Fibroblast of villous mesenchyme (primary cell): ENCODE measurements at places on chromosomes 13 and 19.

GRCh38 chr13:67226696-67227095, 3.4 kb downstream of the PCDH9 start:
- no peak for DNase-seq

DNA sequence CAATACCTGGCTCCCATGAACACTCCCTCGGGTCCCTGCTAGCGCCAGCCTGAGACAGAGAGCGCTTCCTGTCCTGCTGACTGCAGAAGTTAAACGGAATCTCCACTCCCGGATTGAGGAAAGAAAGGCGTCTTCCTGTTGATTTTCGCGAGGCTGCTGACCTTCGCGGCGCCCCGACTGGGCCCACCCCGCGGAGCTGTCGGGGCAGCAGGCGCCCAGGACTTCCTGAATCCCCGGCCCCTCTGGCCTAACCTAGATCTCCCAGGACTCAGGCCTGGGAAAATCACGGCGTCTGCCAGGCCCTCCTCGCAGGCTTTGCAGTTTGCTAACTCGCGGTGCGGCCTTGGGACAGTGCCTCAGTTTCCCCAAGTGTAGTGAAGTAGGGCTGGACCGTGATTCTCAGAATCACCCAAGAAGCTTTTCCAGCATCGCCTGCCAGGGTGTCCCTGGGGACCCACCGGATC, 108.8 kb downstream of the KCTD15 start:
- no peak for DNase-seq

GRCh38 chr13:113584870-113585671, 518 bp downstream of the TFDP1 start:
- peak; percentile 22 for DNase-seq

- DNase-seq: no peak
Measured at GRCh38 chr13:80716610-80717081, 375.7 kb upstream of the SPRY2 start.

DNA sequence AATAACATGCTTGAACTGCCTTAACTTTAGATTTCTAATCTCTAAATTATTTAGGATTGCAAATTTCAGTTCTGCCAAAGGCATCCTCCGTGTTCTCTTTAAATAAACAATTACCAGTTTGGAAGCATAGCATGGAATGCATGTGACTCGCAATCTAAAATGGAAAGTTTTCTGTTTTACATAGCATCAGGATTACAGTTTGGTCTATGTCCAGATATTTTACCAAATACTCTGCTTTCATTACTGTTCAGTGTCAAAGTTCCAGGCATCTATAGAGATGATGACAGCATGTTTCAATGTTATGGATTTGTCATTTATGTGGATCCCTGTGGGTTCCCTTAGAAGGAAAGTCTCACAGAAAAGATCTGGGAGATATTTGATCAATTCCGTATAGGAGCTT, 16.8 kb downstream of the FLT1 start:
- DNase-seq: peak; percentile 89

- DNase-seq: no peak
Measured at GRCh38 chr19:30778961-30779715, 407.0 kb downstream of the ZNF536 start.

DNA sequence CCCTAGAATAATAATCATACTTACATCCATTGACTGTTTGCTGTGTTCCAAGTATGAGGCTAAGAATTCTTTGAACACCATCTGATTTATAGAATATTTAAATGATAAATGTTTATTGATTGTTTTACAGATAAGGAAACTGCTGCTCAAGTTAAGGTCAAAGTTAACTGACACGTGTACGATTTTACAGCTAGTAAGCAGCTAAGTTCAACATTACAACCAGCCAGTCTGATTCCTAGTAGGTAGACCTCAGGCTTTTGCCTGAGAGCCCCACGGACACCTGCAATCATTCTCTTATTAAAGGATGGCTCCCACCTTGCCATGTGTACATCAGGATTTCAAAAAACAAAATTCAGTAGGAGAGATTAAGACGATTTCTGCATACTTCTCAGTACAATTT, 141.9 kb downstream of the SPRY2 start:
- no peak for DNase-seq

- DNase-seq: no peak
Measured at GRCh38 chr13:105184201-105184600, 1351.3 kb downstream of the EFNB2 start.

GRCh38 chr13:37072024-37072423, 12.5 kb upstream of the SUPT20H start:
- no peak for DNase-seq

DNA sequence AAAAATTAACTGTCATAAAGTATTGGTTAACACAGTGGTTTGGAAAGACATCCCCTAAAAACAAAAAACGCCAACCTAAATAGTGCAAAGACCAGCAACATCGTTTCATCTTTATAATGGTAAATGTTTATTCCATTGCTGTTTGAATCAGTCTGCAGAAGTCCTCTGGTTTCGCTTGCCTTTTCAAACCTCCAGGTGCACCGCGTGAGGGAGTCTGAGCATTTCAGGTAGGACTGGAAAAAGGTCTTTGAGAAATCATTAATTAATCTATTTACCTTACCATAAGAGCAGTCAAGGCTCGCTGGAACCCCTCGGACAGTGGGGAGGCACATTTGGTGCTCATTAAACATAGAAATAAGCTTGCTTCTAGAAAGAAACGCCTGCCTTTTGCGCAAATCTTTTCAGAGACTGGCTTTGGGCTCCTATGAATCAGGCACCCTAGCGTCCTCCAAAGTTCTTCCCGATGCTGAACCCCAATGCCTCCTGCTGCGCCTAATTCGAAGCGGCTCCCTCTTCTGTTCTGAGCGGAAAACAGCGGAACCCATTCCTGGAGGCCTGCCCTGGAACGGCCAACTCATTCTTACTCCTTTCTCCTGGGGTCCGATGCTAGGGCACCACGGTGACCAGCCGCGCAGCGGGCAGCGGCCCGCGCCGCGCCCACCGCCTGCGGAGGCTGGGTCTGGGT, 951 bp upstream of the MTUS2 start:
- DNase-seq: peak; percentile 31

DNA sequence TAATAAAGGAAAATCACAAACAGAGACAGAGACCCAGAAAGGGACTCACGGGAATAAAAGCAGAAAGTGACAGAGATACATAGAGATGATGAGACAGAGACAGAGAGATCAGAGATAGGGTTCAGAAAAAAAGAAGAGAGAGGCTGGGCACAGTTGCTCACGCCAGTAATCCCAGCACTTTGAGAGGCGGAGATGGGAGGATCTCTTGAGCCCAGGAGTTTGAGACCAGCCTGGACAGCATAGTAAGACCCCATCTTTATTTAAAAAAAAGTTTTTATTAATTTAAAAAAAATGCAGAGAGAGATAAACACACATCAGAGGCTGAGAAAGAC, 19.4 kb upstream of the FOSB start:
- no peak for DNase-seq

- DNase-seq: no peak
Measured at GRCh38 chr13:106349080-106349931, 186.2 kb downstream of the EFNB2 start.

DNA sequence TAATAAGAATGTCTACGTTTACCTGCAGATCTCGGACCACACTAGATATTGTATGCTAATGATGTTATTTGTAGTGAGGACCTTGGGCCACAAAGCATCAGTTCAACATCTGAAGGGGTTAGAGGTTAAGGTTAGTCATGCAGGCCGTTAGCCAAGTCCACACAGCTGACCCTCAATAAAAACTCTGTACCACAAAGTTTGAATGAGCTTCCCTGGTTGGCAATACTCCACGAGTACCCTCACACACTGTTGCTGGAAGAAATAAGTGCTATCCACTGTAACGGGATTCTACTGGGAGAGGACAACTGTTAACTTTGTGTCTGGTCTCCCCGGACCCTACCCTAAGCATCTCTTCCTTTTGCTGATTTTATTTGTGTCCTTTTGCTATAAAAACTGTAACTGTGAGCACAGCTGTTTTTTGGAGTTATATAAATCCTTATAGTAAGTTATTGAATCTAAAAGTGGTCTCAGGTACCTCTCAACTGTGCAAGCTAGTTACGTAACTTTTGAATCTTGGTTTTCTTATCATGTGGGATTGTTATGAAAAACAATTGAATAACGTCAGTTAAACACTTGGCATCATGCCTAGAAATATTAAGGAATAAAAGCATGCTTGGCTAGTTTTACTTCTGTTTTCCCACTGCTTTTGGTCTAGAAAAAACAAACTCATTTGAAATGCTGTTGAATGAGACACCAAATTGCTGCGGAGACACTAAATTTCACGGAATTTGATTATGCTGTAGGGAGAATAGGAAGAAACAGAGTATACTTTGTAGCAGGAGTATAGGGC, 181.5 kb downstream of the DNAJC3 start:
- peak; percentile 60 for DNase-seq

GRCh38 chr19:49142866-49143335, 12.3 kb downstream of the HRC start:
- DNase-seq: peak; percentile 90
